Activated gamma-delta T cell (primary cell): ENCODE measurements at places on chromosomes 2 and 18.

- no peak for DNase-seq
Measured at GRCh38 chr2:222232839-222233238, 66.0 kb downstream of the PAX3 start.

DNA sequence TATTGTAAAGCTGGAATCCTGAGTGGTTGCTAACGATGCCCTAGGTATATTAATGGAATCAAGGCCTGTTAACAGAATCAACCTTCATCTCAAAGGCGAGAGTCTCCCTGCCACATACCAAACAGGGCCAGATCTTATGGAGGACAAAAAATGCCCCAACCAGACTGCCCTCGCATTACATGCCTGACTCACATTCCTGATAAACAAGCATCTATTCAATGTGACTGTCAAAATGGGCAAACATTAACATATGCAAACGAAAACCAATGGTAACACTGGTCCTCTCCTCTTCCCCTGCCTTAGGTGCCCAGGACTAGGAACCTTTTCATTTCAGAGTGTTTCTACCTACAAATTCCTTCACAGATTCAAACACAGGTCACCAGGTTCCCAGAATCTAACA is 83.4 kb downstream of the COL6A3 start:
- no peak for DNase-seq

GRCh38 chr2:45182667-45183295 is 173.5 kb upstream of the SIX2 start:
- DNase-seq, result no peak

DNA sequence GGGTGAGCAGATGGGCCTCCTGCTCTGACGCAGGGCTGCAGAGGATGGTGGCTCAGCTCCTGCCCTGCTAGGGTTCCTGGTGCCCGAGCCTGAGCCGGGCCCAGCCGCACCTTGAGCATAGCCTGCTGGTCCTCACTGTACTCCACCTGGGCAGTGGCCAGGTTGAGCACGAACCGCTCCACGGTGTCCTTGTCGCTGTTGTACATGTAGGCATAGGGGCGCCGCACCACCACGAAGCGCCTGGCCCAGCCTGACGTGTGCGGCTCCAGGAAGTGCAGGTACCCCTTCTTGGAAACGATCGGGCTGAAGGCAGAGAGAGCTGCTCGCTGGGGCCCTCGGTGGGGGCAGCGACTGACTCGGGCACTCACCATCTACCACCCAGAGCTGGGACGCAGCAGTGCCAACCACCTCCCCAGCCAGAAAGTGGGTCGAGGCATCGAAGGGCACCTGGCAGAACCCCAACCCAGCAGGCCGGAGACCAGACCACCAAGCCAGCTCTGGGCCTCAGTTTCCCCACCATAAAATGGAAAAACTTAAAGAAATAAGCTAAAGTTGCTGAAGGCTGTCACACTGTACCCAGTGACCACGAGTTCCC is 27.3 kb downstream of the AQP12A start:
- no peak for DNase-seq

GRCh38 chr18:8215741-8216140 is 393.5 kb upstream of the RAB12 start:
- no peak for DNase-seq

GRCh38 chr18:48902856-48903601 is 47.7 kb downstream of the SMAD7 start:
- DNase-seq, result no peak

DNA sequence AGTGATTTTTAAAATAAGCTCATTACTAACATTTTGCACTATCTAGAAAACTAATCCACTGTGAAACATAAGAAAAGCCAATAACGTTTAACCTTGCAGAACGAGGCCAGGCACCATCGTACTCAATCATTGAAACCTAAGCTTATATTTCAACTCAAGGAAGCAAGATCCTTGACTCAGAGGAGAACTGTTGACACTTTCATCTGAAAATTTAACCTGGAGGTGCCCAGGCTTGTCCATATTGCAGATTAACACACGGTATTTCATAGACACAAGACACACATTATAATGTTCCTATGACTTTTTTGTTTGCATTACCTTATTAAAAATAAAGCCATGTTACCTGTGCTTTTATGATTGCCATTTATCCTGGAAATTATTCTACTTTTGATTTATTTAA is 89.6 kb downstream of the ZNF385B start:
- no peak for DNase-seq

- no peak for DNase-seq
Measured at GRCh38 chr2:119064567-119064966, 94.0 kb downstream of the C1QL2 start.

- no peak for DNase-seq
Measured at GRCh38 chr2:227130636-227131035, 33.4 kb downstream of the COL4A4 start.

DNA sequence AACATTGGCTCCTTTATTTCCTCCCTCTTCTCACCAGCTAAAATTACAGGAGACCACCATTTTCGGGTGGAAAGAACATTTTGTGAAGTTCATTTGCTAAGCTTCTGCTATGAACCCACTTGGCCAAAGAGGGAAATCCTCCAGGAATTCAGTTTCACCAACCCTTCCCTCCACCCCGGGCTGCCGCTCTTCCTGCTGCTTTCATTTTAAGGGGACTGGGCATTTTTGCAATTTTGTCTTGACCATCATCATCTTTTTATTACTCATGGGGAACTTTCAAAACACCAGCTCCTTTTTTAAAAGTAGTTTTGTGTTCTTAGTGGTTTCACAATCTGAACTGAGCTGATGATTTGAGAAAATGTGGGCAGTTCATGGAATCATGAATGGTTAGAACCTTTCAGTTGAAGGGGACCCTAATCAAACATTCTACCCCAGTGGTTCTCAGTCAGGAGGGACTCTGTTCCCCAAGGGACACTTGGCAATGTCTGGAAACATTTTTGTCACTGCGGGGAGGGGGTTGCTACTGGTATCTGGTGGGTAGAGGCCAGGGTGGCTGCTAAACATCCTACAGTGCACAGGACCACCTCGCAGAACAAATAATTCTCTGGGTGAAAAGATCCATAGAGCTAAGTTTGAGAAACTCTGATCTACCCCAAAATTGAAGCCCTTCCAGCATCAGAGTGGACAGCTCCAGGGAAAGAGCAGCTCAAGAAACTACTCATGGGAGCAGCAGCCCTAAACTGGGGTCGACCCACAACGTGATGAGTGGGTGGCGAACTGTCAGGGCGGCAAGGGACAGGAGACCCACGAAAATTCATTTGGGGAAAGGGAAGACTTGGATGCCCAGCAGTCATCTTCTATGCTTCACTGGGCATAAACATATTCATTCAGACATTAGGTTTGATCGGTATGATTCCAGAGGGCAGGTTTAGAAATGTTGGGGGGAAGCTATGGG is 92.9 kb downstream of the ACKR3 start:
- no peak for DNase-seq

DNA sequence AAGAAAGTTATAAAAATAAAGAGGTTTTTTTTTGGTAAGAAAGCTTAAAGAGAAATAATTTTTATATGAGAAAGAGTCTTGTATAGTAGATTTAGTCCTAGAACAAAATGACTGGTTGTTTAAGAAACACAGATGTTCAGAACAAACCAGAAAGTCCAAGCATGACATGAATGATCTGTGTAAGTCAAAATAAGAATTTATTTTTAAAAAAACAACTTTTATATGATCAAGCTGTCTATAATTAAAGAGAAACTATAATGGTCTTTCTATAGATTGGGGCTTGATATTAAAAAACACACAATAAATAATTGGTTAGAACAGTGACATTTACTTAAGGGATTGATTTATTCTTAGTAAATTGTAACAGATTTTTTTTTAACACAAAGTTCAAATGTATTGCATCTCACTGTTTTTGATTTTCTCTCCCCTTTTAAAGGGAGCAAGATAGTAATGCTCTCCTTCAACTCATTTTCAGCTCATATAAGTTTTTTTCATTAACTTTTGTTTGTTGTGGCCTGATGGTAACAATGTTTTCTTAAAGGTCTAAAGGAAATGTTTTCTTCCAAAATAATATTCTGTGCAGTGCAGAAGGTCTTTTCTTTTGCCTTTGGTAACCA is 1256.8 kb downstream of the LRP1B start:
- DNase-seq, result no peak

DNA sequence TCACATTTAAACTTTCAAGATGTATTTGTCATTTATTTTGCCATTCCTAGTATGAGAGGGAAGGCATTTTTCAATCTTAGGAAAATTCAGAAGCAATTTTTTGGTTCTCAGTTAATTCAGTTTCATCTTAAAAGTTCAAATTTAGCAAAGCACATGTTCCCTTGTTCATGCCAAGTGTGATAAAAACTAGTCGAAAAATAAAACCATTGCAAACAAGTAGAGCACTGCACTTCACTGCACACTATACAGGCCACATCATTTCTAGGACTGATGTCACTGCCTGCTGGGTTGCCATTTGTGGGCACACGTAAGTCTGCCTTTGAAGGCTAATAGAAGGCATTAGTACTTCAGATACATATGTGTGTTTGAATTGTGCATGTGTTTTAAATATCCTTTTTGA is 14.3 kb downstream of the TBR1 start:
- DNase-seq, result no peak

DNA sequence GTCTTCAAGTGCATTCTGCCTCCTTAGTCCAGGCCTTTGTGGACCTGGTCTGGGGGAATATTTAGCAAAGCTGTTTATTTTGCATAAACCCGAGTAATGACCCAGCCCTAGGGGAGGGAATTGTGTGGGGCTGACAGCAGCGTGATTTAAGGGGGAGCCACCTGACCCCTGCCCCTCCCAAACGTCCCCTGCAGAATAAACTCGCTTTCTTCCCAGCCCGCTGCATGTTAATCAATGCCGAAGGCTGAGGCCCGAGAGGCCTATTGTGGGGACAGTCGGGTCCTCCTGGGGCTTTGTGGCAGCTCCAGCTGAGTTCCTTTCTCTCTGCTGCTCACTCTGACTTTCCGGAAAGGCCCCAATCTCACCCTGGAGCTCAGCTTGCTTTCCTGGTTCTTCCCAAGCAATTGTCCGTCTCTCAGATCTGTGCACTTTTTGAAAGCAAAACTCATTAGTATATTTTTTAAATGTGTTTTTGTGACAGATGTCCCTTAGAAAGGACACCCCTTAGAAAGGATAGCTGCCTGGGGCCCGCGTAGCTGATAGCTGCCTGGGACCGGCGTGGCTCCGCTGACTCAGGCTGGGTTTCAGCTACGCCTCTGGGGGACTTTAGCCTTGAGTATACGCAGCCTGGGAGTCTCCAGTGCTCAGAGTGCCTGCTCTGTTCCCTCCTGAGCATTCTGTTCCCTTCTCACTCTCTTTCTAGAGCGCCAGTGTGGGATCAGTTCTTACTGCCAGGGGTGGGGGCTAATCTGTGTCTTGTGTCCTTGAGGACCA is 158.3 kb downstream of the GLI2 start:
- DNase-seq, result no peak

DNA sequence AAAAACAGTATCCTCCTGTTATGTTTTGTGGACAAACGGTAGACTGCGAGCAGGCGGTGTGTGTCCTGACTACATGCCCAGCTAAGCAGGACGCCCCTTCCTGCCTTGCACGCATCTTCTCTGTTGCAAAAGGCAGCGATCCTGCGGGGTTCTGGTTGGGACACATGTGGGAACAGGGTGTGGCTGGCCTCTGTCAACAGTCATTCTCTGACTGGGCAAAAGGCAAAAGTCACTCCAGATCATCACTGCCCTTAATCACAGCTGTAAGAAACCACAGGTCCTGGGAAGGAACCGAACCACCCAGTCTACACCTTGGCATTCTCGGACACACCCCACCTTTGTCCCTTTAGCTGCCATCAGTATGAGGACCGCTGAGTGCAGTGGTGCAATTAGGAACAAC is 44.3 kb upstream of the TMEM87B start:
- no peak for DNase-seq
